ENCODE measurements at places on chromosomes 7 and 10.

- DNase-seq: no peak
Measured at GRCh38 chr7:130904792-130905191, 170.8 kb upstream of the KLF14 start.

GRCh38 chr7:20260223-20260622 is 43.0 kb upstream of the MACC1 start:
- DNase-seq: peak; percentile 15

DNA sequence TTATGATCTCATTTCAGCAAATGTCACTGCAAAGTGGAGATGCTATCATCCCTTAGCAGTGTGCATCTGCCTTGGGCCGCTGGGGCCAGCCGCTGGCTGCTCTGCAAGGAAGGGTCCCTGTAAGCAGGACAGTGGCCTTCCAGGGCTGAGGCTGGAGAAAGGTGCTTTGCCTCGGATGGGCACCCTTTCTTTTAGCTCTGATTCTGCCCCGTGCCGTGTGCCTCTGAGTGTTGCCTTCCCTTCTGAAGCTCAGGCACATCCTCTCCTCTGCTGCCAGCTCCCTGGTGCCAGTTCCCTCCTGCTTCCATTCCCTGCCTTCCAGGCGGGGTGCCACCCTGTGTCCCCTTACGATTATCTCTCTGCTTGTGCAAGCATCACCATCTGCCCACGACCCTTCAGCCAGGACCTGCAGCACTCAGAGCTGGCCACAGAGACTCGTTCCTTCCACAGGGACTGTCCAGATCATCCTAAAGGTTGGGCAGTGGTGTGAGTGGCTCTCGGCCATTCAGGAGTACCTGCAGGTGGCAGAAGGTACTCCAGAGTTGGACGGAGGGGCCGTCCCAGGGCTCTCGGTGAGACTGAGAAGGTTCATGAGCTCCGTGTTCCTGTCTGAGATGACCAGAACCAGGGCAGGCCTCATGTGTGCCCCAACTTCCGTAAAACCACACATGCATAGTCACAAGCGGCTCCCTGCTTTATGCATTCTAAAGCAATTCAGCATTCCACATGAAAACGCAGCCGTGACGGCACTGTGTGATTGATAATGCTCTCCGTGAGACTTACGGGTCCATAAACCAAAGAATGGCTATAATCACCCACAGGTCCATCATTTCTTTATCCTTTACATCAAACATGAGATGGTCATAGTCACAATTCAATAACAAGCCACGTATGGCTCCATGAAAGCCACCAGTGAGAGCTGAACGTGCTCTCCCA is 371.4 kb downstream of the DNAJB6 start:
- DNase-seq: no peak

- no peak for DNase-seq
Measured at GRCh38 chr10:80211786-80212185, 6.4 kb upstream of the ANXA11 start.

- DNase-seq: no peak
Measured at GRCh38 chr10:124926548-124926947, 15.4 kb upstream of the ZRANB1 start.

GRCh38 chr10:93468461-93469213 is 13.5 kb downstream of the MYOF start:
- DNase-seq: no peak

- no peak for DNase-seq
Measured at GRCh38 chr10:86673216-86673826, 5.0 kb downstream of the LDB3 start.

DNA sequence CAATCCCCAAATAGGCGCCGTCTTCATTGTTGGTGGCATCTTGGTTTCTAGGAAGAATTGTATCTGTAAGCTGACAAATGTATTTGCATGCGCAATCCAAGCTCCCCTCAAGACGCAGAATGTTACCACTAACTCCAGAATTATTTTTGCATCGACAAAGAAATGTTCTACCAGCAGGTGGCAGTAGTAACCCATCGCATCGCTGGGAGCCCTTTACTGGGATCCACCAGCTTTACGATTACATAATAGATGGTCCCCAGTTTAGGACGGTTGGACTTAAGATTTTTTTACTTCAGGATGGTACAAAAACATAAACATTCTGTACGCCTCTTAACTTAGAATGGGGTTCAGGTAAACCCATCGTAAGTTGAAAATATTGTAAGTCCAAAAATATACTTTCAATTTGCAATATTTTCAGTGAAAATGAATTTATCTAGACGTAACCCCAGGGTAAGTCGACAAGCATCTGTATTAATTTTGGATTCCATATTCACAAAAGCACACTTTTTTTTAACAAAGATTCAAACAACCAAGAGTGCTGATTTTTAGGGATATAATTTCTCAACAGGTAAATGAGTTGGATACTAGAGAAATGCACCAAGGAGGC is 114.0 kb upstream of the COBL start:
- DNase-seq: peak; percentile 74

GRCh38 chr7:36393826-36394225 is 4.2 kb downstream of the ANLN start:
- no peak for DNase-seq

DNA sequence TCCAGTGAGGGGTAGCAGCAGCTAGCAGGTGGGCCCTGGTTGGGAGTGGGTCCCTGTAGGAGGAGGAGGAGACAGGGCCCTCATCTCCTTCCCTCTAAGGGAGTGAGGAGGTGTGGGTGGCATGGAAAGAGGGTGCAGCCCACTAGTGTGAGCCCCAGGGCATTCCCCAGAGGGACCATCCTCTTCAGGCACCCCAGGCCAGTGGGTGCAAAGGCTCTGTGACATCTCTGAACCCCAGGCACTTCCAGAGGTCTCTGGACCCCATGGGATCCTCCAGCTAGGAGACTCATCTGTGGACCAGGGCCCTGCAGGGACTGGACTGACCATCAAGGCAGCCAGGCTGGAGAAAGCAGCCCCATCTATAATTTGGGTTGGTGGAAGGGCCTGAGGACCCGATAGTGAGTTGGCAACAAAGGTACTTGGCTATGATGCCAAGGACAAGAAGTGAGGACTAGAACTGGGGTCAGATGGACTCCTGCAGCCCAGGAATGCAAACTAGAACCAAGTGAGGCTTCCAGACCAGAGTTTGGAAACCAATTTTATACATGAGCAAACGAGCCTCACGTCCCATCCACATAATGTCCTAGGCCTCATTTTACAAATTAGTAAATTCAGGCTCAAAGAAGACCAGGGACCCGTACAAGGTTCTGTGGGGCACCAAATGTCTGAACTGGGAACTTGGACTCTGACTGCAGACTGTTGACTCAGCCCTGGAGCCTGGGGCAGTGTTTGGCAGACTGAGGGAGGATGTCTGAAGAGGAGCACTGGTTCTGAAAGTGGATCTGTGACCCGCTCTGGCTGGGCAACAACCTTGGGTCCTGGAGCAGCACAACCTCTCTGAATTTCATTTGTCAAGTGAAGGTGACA is 1.4 kb upstream of the VSTM4 start:
- no peak for DNase-seq

- no peak for DNase-seq
Measured at GRCh38 chr7:43495572-43495971, 87.3 kb upstream of the STK17A start.

GRCh38 chr10:80253266-80253962 is 36.0 kb downstream of the MAT1A start:
- peak; percentile 65 for DNase-seq

- no peak for DNase-seq
Measured at GRCh38 chr7:47335557-47336471, 246.1 kb downstream of the TNS3 start.

GRCh38 chr10:30576641-30577040 is 52.9 kb downstream of the LYZL2 start:
- no peak for DNase-seq

All from hematopoietic multipotent progenitor cell treated with erythropoietin and hydrocortisone succinate and interleukin-3 and kit ligand, for 4 days (in vitro differentiated cells).